ENCODE measurements at places on chromosomes 3 and 15.

DNA sequence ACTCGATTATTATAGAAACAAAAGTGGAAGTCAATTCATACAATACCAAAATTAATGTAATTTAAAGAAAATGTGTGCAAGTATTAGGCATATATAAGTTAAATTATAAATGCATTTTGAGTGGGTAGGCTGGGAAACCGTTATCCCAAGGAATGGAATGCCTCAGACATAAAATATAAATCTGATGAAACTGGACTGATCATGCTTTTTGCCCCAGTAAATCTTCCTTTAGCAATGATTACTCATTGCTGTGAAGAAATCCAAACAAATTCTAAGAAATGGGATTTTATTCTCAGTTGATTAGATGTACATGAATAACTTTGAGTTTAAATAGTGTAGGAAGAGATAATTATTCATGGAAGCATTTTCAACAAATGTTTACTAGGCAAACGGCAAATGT, 185.5 kb upstream of the KCNMB2 start:
- no peak for DNase-seq

DNA sequence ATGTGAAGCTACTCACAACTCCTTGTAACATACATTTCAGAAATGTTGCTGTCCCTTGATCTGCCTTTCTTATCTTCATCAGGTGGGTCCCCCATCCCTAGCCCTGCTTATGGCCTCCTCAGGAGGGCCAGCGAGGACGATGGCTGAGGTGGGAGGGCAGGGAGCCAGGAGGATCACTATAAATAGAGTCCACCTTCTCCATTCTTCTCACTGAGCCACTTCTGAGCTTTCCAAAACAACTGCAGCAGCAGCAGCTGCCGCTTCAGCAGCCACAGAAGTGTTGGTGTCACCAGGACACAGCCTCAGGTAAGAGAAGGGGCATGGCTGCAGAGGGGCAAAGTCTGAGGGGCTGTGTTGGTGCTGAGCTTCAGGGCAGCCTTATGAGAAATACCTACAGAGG, 53.5 kb downstream of the ANAPC13 start:
- no peak for DNase-seq

- no peak for DNase-seq
Observed at GRCh38 chr3:108485146-108485545, 25.2 kb downstream of the MYH15 start.

GRCh38 chr3:157175691-157176507, 16.0 kb upstream of the CCNL1 start:
- DNase-seq = no peak

GRCh38 chr15:40420793-40421192, 15.2 kb downstream of the IVD start:
- DNase-seq = peak; percentile 67
